ENCODE measurements at places on chromosomes 13 and 19.

- no peak for DNase-seq
Observed at GRCh38 chr19:19900139-19900728, 512 bp upstream of the ZNF93 start.

- no peak for DNase-seq
Observed at GRCh38 chr13:110005563-110005962, 219.2 kb upstream of the IRS2 start.

DNA sequence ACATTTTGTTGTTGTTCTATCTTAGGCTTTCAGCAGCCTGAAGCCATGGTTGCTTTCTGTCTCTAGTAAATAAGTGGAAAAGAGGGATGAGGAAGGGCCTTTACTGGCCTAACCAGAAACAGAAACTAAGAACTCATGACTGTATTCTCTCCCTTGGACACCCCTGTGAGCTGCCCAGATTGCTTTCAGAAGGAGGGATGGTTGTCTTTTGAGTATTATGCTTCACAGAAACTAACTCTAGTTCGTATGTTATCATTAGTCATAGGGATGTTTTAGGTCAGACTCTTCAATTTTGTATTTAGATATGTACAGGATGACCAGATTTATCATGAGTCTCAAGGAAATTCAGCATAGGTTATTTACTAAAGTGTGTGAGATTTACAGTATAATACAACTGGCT is 17.5 kb downstream of the BORA start:
- no peak for DNase-seq

DNA sequence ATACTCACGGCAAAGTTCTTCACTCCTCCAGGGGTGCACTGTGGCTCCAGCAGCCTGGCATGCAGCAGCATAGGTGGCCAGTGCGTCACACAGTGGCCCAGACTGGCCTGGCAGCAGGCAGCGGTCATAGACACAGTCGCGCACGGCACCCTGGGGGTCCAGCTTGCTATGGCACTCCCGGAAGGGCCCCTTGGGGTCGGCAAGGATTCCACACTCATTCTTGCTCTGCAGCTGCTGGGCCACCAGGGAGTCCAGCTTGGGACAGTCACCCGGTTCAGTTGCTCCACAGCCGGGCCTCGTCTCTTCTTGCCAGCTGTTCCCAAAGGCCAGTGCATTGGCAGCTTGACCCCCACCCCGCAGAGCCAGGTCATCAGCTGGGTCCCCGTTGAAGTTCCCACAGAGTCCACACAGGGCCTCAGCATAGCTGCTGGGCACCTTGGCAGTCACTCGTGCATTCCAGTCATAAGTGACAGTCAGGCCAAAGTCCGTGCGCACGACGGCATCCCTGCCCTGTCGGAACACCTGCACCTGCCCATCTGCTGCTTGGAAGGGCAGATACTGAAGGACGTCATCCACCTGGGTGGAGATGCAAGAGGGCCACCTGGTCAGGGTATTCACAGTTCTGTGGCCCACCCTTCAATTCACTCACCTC is 20.6 kb downstream of the FCGBP start:
- DNase-seq, result no peak

DNA sequence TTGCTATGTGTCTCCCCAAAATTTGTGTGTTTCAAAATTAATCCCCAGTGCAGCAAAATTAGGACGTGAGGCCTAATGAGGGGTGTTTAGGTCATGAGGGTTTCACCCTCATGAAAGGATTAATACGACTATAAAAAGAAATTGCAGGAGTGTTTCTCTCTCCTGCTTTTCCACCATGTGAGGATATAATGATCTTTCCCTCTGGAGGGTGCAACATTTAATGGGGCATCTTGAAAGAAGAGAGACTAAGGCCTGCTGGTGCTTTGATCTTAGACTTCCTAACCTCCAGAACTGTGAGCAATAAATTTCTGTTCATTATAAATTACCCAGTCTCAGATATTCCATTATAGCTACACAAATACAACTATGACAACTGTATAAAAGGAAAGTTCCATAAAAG is 183.2 kb downstream of the MYO16 start:
- no peak for DNase-seq

- DNase-seq, result no peak
Observed at GRCh38 chr13:50518781-50519201, 324.7 kb downstream of the DLEU7 start.

DNA sequence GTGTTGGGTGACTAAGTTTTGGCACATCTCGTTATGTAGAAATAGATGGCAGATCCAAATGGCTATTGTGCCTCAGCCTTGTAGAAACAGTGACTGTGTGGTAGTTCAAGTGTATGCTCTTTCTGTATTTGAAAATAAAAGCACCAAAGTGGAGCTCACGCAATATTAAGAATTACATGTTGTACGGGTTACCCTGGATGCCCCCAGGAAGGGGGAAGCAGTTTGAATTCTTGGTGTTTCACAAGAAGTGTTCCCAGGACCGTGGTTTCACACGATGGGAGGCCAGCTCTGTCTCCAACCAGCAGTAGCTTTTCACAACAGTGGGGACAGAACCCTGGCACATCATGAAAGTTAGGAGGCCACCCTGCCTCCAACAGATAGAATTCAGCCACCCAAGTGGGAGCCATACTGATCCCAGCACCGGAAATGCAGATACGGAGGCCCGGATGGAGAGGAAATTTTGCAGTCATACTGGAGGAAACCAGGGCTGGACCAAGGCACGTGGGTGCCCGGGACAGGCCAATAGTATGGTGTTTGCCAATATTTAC is 8.9 kb downstream of the FLT1 start:
- no peak for DNase-seq

DNA sequence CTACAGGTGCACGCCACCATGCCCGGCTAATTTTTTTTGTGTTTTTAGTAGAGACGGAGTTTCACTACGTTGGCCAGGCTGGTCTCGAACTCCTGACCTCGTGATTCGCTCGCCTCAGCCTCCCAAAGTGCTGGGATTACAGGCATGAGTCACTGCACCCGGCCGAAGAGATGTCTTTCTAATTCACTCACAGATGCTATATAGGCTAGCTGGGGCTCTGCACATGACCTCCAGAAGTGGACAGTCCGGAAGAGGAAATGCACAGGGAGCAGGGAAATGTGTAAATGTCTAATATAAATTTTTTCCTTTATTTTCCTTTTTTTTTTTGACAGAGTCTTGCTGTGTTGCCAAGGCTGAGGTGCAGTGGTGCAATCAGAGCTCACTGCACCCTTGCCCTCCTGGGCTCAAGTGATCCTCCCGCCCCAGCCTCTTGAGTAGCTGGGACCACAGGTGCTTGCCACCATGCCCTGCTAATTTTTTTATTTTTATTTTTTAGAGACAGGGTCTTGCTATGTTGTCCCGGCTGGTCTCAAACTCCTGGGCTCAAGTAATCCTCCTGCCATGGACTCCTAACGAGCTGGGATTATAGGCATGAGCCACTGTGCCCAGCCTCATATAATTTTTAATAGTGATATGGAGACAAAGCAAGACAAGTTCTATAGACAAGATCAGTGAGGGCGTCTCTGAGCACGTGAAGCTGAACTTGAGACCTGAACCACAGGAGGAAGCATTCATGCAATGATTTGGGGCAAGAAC is 8.4 kb downstream of the GIPC1 start:
- no peak for DNase-seq

GRCh38 chr19:6967967-6968366 is 53.3 kb downstream of the MBD3L2B start:
- DNase-seq, result no peak

DNA sequence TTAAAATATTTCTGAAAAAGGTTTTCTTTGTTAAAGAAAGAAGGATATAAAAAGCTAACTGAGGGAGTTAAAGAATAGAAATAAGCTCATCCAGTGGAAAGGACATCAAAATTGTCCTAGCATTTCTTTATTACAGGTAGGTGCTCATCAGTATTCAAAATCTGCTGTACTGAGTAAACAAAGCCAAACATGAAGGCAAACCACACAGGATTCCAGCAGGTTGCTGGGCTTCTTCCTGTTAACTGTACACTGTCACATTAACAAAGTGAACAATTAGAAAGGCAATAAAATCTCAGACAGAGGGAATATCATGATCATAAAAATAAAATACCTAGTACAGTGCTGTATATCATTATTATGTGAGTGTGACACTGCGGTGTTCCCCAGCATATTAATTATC is 1541.0 kb downstream of the SLITRK5 start:
- DNase-seq, result no peak

DNA sequence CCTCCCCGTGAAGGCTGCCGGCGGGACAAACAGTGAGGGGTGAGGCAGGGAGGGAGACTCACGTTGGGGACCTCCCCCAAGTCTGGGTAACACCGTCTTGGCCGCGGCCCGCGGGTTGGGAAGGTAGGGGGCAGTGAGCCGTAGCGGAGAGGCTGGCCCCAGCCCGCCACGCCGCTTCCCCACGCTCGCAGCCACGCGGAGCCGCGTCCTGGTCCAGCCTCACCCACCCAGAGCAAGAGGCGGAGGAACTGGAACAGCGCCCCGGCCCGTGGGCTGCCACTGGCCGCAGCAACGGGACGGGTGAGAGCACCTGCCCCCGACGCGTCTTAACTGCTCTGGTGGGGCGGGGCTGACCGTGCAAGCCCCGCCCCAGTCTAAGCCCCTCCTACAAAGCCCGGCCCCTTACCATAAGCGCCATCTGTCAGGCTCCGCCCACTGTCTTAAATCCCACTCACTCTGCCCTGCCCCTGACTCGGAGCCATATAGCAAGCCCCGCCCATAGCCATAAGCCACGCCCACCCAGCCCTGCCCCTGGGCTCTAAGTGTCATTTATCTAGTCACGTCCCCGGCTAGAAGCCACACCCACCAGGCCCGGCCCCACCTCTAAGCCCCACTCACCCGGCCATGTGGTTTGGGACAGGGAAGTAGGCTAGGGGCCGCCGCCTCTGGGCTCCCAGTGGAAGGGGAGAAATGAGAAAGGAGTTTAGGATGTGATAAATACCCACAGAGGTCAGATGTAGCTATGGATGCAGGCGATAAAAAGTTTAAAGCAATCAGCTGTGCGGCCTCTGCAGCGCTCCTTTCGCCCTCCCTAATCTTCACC is 2.1 kb upstream of the CCL25 start:
- peak; percentile 66 for DNase-seq

DNA sequence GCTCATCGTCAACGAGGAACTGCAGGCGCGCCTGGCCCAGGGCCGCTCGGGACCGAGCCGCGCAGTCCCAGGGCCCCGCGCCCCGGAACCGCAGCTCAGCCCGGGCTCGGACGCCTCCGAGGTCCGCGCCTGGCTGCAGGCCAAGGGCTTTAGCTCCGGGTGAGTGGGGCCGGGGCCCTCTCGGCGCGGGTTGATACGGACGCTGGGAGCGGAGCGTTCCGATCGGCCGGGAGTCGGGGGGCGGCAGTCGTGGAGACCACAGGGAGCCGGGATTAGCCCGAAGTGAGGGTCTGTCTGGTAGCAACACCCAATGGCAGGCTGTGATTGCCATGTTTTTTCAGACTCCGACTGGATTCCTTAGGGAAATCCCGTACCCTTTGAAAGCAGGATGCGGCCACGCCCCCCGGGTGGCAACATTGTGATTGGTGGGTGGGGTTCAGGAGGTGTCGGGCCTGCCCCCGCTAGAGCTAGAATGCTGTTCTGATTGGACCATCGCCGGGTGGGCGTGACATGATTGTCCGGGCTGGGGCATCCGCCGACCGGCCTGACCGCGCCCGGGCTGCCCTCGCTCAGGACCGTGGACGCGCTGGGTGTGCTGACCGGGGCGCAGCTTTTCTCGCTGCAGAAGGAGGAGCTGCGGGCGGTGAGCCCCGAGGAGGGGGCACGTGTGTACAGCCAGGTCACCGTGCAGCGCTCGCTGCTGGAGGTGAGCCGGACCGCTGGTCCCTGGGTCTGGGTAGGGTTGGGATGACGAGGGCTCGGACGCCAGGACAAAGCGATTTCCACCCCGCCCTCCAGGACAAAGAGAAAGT is 11.3 kb downstream of the EPS8L1 start:
- no peak for DNase-seq

DNA sequence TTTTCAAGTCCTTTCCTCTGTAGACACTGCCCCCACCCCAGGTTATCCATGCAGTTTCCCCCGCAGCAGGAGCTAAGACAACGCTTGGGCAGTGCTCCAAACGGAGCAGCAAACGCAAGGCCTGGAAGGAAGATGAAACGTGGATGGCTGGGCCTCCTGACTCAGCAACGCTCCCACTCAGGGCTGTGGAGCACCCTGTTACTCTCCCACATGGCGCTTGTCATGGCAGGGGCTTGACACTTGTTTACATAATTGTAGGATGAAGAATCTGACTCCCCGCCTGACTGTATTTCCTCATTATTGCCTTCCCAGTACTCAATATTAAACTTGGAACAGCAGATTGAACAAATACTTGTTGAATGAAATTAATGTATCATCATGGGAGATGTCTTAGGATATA is 799 bp upstream of the C1QTNF9B start:
- DNase-seq, result no peak

DNA sequence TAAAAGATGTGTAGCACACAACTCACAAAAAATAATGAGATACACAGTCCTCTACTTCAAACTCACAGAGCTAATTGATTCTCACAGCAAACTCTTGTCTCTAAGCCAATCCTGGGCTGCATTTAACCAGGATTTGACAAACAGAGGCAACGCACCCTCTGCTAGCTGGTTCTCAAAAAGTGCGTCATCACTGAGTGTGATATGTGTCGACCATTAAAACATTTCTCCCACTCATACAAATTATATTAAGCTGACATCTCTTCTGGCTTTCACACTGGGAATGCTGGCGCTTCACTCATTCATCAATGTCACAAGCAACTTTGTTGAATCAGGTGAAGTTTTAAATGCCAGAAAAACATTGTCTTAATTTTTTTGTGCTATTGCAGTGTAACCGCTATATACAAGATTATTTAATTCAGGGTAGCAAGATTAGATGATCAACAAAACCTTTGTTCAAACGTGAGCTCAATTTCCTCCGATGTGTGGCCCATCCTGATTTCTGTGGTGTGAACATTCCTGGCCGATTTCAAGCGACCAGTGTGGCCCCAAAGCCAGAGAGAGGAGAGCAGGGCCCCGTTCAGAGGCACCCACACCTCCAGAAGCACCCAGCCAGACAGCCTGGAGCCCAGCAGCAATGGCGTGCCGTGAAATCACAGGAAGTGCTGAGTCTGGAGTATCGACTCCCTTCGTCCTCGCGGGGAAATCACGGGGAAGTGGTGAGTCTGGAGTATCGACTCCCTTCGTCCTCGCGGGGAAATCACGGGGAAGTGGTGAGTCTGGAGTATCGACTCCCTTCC is 49.4 kb downstream of the RASA3 start:
- no peak for DNase-seq

DNA sequence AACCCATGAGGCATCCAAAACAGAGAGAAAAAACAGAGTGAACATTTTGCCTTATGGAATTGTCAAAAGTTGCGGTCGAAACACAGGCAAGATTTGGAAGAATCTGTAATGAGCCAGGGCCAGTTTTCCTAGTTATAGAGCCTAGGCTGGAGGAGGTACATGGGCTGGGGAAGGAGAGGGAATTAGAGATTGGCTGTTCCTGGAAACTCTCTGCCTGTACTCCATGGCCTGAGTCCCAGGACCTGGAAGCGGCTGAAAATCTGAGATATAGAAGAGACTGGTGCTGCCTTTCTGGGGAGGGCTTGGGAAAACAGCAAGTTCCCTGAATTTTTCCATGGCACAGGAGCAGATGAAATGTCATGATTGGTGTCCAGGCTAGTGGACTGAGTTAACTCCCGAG is 122.8 kb upstream of the KLF12 start:
- DNase-seq, result no peak

- no peak for DNase-seq
Observed at GRCh38 chr19:34246340-34246739, 8.0 kb upstream of the GARRE1 start.

GRCh38 chr13:61664801-61665705 is 249.4 kb upstream of the PCDH20 start:
- DNase-seq, result no peak

GRCh38 chr13:78241278-78241919 is 322.8 kb upstream of the EDNRB start:
- DNase-seq, result no peak

GRCh38 chr13:34681405-34681955 is 260.6 kb upstream of the NBEA start:
- no peak for DNase-seq

All from stimulated activated CD8-positive, alpha-beta memory T cell treated with anti-CD3 and anti-CD28 coated beads, Interleukin-4, amount 100 ng/mL, for 1 hour (primary cell).